ENCODE measurements at places on chromosomes 1 and 21.

GRCh38 chr1:160247053-160247452 lies 15.3 kb downstream of the DCAF8 start:
- DNase-seq = no peak

- no peak for DNase-seq
These were observed 24.8 kb downstream of the GBP7 start for GRCh38 chr1:89151047-89151446.

DNA sequence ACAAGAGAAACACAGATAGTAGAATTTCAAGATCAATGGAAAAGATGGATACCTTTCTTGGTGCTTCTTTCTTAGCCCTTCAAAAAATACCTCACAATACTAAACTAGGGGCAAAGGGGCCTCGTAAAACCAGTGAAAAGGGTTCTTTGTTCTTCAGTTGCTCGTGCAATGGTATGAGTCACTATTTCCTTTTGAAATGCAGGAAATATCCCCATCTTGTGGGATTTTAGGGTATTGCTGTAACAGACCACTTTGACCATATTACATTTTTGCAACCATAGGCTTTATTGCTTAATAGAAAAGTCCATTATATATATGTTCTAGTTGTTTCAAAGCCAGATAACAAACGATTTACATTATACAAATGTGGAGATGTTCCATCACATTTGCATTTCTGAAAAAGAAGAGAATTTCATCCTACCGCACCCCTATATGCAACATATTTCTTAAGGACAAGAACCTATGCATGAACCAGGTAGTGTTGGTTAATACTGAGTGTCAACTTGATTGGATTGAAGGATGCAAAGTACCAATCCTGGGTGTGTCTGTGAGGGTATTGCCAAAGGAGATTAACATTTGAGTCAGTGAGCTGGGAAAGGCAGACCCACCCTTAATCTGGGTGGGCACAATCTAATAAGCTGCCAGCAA lies 88.6 kb upstream of the PKN2 start:
- no peak for DNase-seq

DNA sequence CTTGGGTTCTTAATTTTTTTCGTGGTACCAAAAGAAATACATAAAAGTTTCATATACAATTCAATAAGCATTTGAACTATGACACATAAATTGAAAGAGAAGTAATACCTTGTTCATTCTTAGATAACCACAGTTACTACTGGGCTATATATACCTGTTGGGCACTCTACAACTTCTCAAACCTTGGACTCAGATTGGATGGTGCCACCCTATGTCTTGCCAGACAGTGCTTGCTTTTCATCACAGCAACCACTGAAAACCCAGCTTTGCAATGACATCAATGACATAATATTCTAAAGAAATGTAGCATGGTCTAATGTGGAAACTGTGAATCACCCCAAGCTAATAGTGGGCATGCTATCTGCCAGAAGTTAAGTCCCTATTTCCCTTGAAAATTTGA lies 62.8 kb upstream of the DPH5 start:
- no peak for DNase-seq

DNA sequence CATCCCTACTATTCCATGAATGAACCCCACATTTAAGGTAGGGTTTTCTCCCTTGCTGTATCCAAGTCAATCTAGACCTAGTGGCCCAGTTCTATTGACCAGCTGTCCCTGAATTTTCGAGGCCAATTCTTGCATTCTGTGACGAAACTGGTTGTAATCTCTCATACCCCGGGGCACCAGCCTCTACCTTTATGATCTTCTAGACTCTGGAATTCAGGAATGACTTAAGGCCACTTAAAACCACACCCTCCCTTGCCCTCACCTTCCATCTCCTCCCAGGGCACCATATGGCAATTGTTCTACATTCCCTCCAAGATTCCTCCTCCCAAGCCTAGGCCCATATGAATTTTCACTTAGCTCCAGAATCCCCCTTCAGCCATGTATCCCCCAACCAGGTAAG lies 48.9 kb downstream of the RHOU start:
- no peak for DNase-seq

GRCh38 chr1:243343970-243344937 lies 88.4 kb downstream of the SDCCAG8 start:
- no peak for DNase-seq

GRCh38 chr1:12480748-12481362 lies 137.2 kb downstream of the DHRS3 start:
- no peak for DNase-seq

DNA sequence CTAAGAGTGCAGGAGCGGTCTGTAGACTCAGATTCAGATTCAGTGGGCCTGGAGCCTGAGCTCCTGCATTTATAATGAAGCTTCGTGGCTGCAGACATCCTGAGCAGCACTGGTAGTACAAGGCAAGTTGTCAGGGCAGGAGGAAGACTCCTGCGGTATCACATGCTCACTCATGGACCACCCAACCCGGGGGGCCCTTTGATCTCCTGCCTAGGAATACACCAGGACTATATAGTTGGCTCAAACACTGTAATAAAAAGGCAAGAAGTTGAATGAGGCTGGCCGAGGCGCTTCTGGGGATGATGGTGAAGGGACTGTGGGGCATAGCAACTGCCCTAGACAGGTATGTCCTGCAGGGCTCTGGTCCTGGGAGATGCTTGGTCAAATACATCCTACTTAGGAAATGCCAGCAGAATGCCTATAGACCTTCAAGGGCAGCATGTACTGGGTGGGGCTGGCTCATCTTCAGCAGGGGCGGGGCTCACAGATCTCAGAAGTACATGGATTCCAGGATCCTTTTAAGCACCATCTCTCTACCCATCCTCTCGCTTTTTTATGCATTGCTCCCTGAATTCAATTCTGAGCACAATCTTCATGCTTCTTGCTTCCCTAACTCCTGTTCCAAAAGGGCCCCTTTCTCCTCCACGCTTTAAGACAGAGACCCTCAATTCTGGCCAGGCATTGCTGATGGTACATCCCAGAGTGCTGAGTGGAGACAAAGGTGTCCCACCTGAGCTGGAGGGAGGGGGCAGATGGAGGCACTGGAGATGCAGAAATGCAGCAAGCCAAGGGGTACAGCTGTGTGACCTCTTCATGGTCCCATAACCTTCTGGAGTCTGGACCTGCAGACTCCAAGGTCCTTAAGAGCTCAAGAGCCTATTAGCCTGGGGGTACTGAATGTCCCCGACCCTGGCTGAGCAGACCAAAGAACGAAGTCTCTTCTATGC lies 2.1 kb upstream of the RAP1GAP start:
- DNase-seq = no peak

DNA sequence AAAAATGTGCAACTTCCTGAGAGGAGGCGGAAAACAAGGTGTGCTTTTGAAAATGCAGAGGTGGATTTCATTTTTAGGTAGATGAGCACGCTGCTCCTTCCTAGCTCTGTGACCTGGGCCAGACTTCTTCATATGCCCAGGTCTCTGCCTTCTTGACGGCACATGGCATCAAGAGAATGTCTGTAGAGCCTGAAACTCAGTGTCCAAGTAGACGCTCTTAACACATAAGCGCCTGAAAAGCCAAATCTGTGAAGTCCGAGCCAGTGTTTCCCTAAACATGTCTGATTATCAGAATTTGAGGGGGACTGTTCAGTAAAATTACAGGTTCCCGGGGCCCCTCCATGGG lies 25.7 kb downstream of the FHAD1 start:
- no peak for DNase-seq

- DNase-seq = no peak
These were observed 4.9 kb upstream of the TRIM63 start for GRCh38 chr1:26072305-26072704.

- DNase-seq = no peak
These were observed 4.6 kb downstream of the KCNC4 start for GRCh38 chr1:110214454-110215404.

DNA sequence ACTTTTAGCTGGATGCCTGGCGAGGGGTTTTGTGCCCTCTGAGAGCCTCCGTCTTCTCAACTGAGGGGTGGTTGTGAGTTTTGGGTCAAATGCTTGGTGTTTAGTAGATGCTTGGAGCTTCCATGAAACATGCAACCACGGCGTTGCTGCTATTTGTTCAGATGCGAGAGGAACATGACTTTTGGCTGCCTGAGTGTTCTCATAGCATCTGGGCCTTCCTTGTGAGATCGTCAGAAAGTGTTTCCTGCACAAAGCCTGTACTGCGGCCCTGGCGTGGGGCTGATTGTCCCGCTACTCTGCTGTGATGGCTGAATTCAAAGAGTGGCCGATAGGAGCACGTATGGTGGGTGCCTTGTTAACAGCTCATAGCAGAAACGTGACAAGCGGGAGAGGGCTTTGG lies 69.8 kb upstream of the FAM3B start:
- no peak for DNase-seq
